ENCODE measurements at places on chromosomes 7 and 10.

GRCh38 chr10:5360318-5360915 is 4.3 kb upstream of the UCN3 start:
- no peak for DNase-seq

DNA sequence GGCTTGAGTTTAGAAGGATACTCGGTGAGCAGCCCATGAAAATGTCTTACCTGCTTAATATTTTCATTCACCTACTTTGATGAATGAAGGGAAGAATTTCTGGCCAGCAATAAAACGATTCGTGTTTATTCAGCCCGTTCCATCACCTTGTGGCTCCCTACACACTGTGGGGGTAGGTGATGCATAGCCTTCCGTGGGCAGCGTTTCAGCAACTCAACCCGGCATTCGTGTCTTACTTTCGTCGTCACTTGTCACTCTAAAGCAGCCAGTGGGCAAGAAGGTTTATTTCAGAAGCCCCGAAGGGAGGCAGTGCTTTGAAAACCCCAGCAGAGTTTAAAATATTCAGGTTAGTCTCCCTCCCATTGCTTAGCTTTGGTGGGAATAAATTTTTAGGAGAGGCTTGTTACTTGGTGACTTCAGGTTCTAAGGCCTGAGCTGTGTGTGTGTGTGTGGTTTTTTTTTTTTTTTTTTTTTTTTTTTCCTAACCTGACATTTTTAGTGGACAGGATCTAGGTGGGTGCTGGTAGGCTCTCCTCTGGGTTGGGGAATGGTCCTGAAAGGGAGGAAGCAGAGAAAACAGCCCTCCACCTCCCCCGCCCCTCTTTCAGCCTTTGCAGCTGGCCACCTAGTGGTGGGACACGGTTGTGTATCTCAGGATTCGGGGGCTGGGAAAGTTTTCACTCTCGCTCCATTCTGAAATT is 1.8 kb downstream of the GRK5 start:
- no peak for DNase-seq

DNA sequence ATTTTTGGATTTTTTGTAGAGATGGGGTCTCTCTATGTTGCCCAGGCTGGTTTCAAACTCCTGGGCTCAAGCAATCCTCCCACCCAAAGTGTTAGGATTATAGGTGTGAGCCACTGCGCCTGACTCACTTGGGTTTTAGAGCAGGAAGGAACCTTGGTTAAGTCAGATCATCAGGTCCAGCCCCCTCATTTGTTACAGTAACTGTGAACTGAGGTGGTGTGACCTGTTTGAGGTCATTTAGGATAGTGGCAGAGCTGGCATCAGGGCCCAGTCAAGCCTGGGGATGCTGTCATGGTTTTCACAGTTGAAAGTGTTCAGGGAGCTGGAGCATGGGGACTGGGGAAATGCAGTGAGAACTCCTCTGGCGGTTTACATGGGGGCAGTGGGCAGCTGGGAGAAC is 159.6 kb downstream of the TAX1BP1 start:
- DNase-seq: no peak

DNA sequence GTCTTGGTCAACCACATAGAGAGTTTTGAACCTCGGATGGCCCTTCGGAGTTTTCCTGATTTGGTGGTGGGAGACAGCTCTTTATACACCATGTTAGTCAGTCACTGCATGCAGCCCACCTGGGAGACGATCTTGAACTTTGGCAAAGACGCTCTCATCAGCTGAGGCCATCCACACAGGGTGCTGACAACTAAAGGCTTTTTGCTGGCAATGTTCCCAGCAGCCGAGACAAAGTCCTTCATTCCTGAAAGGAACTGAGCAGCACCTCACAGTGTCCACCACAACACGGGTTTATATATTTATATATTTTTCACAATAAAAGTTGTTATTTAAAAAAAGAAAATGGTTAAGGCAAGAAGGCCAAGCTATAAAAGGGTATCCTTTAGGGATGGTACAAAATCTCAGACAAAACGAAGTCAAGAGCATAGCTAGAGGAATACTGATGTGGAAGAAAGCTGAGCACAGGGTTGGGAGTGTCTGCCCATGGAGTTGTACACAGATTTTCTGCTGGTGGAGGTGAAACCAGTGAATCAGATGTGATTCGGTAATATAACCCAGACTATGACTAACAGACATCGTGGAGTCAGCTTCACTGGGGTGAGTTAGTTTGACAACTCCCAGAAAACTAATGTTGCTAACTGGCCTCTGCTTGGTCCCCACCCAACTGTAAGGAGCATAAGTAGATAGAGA is 27.4 kb upstream of the CAPZA2 start:
- no peak for DNase-seq

GRCh38 chr7:31633894-31634494 is 53.0 kb upstream of the PPP1R17 start:
- no peak for DNase-seq

DNA sequence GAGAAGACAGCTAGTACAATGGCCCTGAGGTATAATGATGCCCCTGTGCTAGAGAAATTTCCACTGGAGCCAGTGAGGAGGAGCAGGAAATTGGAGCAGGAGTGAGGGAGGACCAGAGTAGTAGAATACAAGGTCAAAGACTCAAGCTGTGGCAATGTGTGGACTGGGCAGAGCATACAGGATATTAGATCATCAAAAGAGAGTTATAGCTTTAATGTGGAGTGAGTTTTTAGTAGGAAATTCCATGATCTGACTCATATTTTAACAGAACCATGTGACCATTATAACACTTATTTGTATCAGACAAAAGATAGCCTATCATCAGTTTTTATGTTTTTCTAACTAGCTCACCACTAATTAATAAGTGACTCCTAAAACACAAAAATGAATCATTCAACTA is 154.1 kb downstream of the DGKB start:
- DNase-seq: no peak

DNA sequence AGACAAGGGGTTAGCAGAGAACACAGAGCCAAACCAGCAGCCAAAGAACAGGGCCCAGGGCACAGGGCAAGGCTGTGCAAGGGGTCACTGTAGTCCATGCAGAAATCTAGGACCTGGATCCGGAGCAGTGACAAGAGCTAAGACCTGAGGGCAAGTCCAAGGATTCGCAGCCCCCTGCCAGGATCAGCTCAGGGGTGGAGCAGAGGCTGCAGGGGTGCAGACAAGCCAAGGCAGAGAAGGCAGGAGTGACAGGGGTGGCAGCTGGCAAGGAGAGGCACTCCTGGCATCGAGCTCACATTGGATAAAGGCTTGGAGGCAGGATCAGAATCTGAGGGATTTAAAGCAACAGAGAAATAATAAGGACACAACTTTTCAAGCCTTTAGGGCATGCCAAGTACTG is 80.7 kb upstream of the NANOS1 start:
- no peak for DNase-seq

GRCh38 chr7:147412109-147412508 is 1178.5 kb upstream of the C7orf33 start:
- DNase-seq: no peak

DNA sequence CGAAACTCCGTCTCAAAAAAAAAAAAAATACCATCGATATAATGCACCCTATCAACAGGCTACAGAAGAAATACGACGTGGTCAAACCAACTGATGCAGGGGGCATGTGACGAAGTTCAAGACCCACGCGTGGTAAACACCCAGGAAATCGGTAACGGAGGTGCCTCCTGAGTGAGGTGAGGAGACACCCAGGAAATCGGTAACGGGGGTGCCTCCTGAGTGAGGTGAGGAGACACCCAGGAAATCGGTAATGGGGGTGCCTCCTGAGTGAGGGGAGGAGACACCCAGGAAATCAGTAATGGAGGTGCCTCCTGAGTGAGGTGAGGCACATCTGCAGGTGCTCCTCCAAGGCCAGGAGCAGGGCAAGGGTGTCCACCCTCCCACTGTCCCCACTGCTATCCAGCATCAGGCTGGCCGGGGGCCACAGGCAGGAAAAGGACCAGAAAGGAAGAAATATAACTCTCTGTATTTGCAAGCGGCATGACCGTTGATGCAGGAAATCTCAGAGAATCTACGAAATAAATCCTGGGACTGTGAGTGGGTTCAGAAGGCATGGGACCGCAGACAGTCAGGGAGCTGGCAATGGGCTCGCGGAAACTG is 10.7 kb upstream of the GPR146 start:
- DNase-seq: no peak

DNA sequence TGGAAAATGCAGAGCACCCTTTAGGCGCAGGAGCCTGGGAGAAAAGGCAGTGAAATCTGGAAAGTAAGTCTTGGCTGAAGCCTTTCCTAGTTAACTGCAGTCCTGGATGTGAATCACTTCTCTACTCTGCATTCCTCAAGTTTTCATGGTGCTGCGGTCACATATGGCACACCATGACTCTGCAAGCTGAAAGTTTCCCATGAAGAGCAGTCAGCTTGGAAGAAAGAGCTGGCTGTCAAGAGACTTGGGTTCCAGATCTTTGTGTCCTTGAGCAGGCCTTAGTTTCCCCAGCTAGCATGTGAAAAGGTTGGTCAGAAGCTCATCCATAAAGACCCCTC is 548.3 kb downstream of the SORCS3 start:
- DNase-seq: no peak

- no peak for DNase-seq
These were observed 1.3 kb upstream of the SLC26A5 start for GRCh38 chr7:103447073-103447960.

DNA sequence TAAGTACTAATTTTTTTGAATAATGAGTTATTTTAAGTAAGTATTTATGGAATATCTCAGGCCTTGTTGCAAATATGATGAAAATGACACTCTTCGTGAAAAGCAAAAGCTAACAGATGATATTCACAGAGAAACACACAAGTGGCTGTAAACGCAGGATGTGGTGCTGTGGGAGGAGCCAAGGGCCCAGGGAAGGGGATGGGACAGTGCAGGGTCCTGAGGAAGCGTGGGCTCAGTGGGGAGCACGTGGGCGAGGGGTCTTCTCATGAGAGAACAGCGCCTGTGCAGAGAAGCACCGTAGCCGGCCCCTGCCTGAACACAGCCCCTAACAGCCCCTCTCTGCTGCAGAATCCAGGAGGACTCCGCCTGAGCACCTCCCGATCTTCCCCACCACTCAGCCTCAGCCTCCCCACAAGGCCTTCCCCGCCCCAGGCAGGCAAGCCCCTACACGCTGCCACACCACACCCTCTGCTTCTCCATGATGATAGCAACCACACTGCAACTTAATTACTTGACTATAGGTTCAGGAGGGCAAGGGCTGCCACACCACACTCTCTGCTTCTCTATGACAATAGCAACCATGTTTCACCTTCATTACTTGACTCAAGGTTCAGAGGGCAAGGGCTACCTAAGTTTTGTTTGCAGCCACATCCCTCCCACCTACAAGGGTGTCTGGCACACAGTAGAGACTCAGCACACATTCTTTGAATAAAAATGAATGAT is 152.6 kb upstream of the RNF32 start:
- DNase-seq: no peak

GRCh38 chr7:65339257-65339656 is 34.4 kb upstream of the ZNF92 start:
- no peak for DNase-seq

DNA sequence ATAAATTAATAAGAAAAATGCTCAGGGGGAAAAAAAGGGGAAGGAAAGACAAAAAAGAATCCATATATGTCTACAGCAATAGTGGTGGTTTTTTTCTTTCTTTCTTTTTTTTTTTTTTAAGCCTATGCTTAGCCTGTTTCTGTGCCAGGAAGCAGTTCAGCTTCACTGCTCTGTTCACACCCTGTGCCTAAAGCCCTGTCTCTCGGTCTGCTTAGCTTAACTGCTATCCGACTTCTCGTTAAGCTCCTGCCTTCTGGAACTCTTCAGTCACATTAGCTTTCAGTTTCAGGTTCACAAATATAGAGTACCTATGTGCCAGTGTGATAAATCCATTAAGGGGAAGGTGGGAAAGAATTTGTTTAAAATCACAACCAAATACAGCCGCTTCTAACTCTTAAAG is 26.5 kb upstream of the NRG3 start:
- no peak for DNase-seq

GRCh38 chr7:44307905-44308595 is 17.3 kb downstream of the CAMK2B start:
- no peak for DNase-seq

DNA sequence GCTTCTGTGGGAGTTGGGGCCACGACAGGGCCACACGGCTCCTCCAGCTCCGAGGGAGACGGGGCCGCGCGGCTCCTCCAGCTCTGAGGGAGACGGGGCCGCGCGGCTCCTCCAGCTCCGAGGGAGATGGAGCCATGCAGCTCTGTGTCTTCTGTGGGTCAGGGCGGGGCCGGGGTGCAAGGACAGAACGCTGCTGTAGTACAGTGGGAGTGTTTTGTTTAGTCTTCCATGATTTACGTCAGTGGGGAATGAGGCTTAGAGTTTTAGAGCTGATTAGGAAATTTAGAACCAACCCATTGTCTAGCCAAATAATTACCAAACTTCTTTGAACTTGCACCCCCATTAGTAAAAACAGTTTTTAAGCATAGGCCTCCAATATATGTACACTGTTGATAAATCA is 32.9 kb upstream of the PRKAR1B start:
- DNase-seq: no peak

- no peak for DNase-seq
These were observed 739.7 kb downstream of the AUTS2 start for GRCh38 chr7:70338015-70338414.

DNA sequence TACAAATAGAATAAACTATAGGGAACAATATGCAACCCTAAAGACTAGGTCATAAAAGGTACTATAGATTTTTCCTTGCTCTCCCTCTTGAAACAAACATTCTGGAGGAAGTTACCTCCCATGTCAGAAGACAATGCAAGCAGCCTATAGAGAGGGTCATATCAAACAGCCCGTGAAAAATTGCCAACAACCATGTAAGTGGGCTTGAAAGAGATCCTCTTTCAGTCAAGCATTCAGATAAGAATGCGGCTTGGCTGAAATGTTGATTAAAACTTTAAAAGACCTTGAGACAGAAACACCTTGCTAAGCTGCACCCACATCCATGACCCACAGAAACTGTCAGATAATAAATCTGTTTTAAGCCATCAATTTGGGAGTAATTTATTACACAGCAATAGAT is 526.6 kb upstream of the GHITM start:
- DNase-seq: no peak

- no peak for DNase-seq
These were observed 31.4 kb upstream of the DLX6 start for GRCh38 chr7:96973986-96974385.

- DNase-seq: no peak
These were observed 102.7 kb downstream of the LMBR1 start for GRCh38 chr7:156790264-156790663.
